ENCODE measurements at places on chromosomes 6 and 20.

GRCh38 chr20:63898882-63899558 is 4.1 kb downstream of the DNAJC5 start:
- no peak for DNase-seq

GRCh38 chr6:6924708-6925107 is 183.1 kb upstream of the RREB1 start:
- DNase-seq: no peak

DNA sequence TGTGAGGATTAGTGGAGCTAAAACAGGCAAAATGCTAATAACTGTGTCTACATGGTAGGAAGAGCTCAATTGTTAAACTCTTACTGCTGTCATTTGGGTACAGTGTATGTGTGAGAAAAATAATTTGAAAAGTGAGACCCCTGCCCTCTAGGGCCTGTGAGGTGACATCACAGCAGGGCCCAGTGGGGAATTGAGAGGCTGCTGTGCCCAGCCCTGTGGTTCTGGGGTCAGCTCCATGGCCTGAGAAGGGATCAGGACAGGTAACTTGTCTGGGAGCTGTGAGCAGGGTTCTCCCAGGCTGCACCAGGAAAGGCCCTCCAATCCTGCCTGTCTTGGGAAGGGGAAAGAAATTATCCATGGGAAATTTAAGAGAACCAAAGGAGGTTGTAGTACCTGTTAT is 1.3 kb downstream of the SIRPB1 start:
- DNase-seq: no peak

- DNase-seq: no peak
Measured at GRCh38 chr6:52115145-52115741, 27.8 kb upstream of the PKHD1 start.

- DNase-seq: peak; percentile 28
Measured at GRCh38 chr6:26211963-26212362, 124.7 kb downstream of the HFE start.

GRCh38 chr6:22550971-22551670 is 18.2 kb upstream of the HDGFL1 start:
- no peak for DNase-seq

DNA sequence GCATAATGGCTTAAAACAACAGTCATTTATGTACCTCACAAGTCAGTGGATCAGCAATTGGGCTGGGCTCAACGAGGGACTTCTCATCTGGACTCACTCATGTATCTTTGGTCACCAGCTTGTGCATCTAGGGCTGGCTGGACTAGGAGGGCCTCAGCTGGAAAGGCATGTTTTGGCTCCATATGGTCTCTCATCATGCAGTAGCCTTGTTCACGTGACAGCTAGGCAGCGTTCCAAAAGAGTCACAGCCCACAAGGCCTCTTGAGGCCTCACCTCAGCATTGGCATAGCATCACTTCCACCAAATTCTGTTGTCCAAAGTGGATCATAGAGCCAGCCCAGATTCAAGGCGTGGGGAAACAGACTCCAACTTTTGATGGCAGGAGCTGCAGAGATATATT is 110.1 kb downstream of the MAFB start:
- DNase-seq: peak; percentile 26

GRCh38 chr6:31729515-31729978 is 448 bp upstream of the DDAH2 start:
- DNase-seq: peak; percentile 92

Data from M059J (cell line).